ENCODE measurements at places on chromosomes 3 and 15. TPM values are rescaled to one million over a fixed set of nuclear protein-coding genes. Genes with fewer than 3 reads are reported as not detected.

UPK1B gene
- not detected for total RNA-seq

MKRN3 gene
- total RNA-seq = 0.25 TPM

MCTP2 gene
- not detected for total RNA-seq

CCNL1 gene
- total RNA-seq = 87.5 TPM

DNA sequence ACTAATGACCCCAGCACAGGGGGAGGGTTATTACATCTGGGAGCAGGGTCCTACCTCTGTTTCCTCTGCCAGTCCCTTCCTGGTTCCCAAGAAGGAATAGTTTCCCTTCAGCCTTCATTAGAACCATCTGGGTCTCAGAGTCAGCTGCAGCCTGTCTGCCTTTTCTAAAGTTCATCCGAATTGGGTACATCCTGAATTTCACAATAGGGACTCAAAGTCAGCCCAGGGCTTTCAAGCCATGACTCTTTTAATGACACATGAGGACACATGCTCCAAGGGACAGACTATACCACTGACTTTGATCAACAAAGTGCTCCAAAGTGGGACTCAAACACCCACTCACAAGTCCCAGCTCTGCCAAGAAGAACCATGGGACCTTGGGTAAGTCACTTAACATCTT lies 12.7 kb upstream of the CRABP1 start:
- DNase-seq = no peak

GRCh38 chr15:29696950-29697738 lies 125.1 kb downstream of the TJP1 start:
- DNase-seq = no peak

CCDC33 gene
- total RNA-seq = 3.5 TPM

DNA sequence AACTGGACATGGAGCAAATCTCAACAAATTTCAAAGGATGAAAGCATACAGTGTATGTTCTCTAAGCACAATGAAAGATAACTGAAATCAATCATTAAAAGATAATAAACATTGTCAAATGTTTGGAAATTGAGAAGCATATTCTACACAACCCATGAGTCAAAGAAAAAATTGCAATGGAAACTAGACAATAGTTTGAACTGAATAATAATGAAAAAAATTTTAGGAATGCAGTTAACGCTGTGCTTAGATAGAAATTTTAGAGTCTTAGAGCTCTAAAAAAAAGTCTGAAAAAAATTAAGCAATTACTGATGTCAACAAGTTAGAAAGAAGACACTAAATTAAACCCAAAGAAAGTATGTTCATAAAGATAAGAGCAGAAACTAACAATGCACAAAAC lies 15.5 kb downstream of the RABL3 start:
- DNase-seq = no peak

DNA sequence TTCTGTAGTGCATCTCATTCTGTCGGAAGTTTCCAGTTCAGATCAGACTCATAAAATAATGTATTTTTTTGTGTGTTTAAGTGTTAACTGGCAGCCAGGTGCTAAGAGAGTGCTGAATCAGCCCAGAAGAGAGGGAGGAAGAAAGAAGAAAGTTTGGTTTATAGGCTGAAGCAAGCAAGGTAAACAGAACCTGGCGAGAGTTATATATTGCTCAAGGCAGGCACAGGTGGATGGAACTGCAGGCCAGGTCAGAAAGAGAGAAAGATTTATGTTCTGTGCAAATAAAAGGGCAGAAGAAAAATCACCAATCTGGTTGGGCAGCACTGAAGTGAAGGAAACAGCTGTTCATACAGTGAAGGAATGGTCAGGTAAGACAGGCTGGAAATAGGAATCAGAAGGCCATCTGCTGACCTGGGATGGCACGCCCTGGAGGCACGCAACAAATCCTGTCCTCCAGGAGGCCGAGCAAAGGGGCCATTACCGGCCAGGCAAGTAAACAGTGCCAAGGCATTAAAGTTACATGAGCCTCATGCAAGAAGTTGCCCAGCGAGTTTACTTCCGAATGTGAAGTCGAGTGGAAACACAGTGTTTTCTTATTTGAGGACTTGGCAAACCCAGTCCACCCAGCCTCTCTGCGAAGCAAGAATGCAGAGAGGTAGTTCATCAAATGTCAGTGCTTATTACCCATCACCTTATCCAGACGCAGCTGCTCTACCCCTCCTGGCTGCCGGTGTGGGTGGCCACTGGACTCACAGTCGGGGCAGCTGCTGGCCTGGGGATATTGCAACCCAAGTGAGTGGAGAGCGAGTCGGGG lies 309.8 kb downstream of the VPS13C start:
- peak; percentile 30 for DNase-seq

- DNase-seq = peak; percentile 5
These were observed 77.1 kb downstream of the PDZRN3 start for GRCh38 chr3:73547427-73548248.

GRCh38 chr15:84023636-84024035 lies 211.9 kb upstream of the GOLGA6L4 start:
- DNase-seq = peak; percentile 16

GRCh38 chr15:65183865-65184159 lies 1.3 kb downstream of the CLPX start:
- DNase-seq = peak; percentile 4

DNA sequence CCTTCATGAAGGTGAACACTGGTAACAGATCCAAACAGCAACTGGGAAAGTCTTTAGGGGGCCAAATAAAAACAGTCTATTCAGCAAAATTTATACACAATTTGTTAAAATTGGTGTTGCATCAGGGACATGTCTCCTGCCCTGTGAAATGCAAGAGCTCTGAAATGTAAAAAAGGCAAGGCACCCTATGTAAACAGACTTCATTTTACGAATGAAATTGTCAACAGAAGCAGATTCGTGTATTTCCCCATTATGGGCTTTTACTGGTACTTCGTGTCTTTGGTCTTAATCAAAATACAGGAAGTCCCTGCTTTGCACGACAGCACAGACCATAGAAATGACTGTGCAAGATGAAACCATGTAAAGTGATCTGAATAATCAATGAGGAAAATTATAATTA lies 127.3 kb upstream of the THBS1 start:
- DNase-seq = no peak

DNA sequence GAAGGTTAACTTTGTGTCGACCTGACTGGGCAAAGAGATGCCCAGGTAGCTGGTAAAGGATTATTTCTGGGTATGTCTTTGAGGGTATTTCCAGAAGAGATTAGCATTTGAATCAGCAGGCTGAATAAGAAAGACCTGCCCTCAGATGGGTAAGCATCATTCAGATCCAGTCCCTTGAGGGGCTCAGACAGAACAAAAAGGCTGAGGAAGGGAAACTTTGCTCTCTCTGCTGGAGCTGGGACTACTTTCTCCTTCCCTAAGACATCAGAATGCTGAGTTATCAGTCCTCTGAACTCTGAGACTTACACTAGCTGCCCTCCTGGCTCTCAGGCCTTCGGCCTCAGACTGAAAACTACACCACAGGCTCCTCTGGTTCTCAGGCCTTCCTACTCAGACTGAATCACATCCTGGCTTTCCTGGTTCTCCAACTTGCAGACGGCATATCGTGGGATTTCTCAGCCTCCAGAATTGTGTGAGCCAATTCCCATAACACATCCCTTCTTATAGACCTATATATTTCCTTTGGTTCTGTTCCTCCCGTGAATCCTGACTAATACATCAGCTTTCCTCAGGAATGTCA lies 982.9 kb downstream of the TUSC7 start:
- DNase-seq = no peak

DNA sequence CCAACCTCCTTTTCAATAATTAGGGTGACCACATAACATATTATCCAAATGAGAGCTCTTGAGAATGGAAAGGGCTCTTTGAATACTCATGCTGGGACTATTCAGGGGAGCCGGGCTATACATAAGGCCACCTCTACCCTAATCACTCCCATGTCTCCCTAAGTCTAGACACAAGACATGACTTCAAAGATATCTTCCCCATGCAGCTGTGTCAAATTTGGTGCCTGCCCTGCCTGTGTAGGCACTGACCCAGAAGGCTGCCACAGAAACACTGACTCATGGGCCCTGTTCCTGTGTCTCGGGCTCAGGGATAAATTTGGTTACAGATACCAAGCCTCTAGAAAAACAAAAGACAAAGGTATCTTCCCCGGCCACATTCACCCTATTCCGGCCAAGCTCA lies 70.3 kb downstream of the MYLK start:
- no peak for DNase-seq

ABHD14A gene
- 26.8 TPM for total RNA-seq

DNA sequence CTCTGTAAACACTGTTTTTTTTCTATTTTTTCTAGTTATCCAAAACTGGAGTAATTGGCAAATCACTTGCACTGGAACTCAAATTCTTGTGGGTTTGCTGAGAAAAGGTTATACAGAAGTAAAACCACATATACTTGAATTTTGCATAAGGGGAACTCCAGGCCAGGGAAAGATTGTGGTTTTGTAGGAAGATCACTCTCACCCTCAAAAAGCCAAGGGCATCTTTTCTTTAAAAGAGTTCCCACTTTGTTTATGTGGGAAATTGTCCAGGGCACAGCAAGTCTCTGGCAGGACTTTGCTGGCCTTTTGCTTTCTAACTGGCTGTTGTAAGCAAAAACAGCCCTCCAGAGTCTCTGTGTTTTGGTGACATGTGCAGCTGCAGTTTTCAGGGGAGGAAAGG lies 340.3 kb upstream of the RBMS3 start:
- DNase-seq = peak; percentile 30

DNA sequence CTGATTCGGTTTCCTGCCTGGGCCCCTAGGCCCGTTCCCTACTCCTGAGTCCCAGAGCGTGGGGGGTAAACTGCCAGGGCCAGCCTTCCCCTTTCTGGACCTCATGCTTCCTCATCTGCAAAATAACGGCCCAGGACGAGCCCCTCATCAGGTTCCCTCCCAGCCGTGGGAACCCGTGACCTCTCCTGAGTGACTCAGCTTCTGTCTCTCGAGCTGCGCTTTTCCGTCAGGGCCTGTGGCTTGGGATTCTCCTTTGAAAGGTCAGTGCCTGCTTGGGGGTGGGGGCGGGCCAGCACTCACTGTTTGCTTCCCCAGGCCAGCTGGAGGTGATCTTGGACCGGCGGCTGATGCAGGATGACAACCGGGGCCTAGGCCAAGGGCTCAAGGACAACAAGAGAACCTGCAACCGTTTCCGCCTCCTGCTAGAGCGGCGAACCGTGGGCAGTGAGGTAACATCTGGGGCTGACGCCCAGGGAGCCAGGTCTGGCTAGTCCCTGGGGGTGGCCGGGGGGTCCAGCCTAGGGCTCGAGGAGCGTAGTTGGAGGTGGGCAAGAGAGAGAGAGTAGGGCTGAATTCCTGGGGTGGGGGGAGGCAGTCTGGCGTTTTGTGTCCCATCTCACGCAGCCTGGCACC lies 12.8 kb downstream of the MAN2A2 start:
- no peak for DNase-seq

DNA sequence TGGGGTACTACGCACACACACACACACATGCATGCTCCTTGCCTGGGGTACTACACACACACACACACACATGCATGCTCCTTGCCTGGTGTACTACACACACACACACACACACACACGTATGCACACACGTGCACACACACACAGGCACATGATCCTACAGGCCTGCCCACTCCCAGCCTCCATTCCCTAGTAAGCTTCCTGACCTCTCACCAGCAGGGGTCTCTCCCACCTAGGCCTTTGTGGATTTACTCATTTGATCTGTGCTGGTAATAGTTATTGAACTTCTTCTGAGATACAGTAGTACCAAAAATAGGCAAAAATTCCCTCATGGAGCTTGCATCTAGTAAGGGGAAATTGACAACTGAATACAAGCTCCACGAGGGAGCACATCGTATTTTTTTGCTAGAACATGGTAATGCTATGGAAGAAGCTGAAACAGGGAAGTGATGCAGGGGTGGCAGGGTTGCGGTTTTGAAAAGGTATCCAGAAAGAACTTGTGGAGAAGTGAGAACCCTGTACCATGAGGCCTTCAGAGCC lies 19.1 kb downstream of the TTC21A start:
- DNase-seq = peak; percentile 39

GRM2 gene
- total RNA-seq = not detected

CLDN11 gene
- total RNA-seq = 4.2 TPM

Measured in G401 (cell line).